ENCODE measurements at places on chromosomes 11 and 22.

GRCh38 chr11:33753304-33753967 is 17.2 kb upstream of the CD59 start:
- no peak for DNase-seq

- no peak for DNase-seq
Measured at GRCh38 chr22:33357981-33358399, 299.8 kb upstream of the SYN3 start.

DNA sequence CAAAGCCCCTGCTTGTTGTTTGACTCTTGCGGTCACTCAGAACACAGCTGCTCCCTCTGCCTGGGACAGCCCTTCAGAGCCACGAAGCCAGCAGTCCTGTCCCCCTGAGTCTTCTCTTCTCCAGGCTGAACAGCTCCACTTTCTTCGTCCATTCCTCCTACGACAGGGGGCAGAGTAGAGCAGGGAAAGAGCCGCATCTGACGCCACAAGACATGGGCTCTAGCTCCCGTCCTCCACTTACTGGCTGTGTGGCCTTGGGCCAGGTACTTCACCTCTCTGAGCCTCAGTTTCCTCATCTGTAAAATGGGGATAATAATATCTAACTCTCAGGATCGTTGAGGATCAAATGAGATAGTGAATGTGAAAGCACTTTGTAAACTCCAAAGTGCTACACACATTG is 29.9 kb downstream of the CHRDL2 start:
- DNase-seq: no peak

GRCh38 chr22:30701872-30702271 is 7.2 kb downstream of the OSBP2 start:
- DNase-seq: no peak

GRCh38 chr11:9095421-9095820 is 4.0 kb upstream of the SCUBE2 start:
- no peak for DNase-seq

DNA sequence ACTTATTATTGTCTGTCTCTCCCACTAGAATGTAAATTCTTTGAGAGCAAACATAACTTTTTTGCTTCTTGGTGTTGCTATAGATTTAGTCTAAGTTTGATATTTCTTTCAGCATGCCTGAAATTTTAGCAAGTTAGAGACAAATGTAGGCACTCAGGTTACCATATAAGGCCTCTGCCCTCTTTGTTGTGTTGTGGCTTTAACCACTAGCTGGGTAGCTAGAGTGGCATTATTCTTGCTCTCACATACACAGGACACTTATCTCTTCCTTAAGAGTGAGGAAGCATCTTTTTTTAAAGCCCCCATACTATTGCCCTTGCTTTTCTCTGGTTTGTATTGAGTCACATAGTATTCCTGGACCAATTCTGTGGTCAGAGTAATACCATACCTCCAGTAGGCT is 11.2 kb downstream of the ZBED5 start:
- DNase-seq: no peak

DNA sequence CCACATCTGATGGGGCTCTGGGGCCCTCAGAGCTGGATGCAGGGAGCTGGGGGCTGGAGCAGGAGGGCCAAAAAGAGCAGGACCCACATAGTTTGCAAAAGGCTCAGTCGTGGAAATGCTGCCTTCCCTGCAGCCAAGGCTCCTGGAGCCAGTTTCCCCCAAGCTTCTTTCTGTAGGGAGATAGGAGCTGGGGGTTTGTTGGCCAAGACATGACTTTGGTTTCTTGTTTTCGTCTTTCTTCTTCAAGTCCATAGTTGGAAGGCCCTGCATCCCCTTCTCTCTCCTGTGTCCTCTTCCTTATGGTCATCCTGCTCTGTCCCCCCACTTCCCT is 36.3 kb downstream of the IGF2 start:
- no peak for DNase-seq

DNA sequence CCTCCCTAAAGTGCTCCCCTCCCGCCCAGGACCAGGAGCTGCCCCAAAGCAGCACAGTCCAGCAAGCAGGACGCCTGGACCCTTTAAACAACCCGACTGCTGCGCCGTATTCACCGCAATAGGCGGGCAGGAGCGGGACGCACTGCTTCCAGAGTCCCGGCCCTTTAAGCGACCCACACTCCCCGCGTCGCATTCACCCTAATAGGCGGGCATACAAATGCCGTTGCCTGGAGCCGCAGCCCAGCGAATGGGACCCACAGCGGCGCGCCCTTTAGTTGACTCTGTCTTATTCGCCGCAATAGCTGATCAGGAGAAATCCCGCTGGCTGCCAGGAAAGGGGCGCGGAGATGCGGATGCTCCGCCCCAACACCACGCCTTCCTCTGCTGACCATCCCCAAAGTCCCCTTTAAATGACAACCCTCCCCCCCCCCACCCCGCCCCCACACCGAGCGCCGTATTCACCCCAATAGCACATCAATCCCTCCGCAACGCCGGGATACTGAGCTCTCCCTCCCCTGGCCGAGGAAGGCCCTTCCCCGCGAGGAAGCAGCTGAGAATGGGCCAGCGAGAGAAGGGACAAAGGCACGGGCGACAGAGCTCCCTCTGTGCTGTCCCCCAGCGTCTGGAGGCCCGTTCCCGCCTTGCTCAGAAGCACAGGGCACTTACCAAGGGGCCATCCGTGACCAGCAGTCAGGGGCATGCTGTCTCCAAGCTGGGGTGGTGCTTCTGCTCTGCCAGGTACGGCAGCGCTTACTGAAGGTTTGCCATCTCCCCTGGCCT is 4.7 kb downstream of the OSBPL5 start:
- DNase-seq: peak; percentile 86

GRCh38 chr11:78740199-78741071 is 165.8 kb upstream of the NARS2 start:
- no peak for DNase-seq

GRCh38 chr11:11478687-11479086 is 125.6 kb upstream of the CSNK2A3 start:
- DNase-seq: peak; percentile 45

- DNase-seq: no peak
Measured at GRCh38 chr22:46031066-46031465, 54.1 kb upstream of the WNT7B start.

- DNase-seq: no peak
Measured at GRCh38 chr11:40227730-40228129, 1231.7 kb downstream of the LRRC4C start.

DNA sequence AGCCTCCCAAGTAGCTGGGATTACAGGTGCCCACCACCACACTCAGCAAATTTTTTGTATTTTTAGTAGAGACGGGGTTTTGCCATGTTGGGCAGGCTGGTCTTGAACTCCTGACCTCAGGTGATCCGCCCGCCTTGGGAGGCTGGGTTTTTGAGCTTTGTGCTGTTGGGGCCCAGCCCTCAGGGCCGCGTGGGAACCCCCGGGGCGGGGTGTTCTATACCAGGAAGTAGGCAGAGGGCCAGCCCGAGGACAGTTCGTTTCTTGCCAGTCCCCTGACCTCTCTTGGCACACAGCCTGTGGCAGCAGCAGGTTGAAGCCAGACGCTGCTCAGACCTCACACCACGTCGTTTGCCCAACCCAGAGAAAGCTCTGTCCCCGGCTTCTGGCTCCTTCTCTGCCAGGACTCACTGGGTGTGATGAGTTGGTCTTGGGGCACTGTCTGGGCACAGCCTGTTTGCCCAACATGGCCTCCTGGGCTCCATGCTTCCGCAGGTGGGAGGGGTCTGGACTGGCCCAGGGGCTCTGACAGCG is 24.9 kb upstream of the CHKA start:
- DNase-seq: peak; percentile 31

DNA sequence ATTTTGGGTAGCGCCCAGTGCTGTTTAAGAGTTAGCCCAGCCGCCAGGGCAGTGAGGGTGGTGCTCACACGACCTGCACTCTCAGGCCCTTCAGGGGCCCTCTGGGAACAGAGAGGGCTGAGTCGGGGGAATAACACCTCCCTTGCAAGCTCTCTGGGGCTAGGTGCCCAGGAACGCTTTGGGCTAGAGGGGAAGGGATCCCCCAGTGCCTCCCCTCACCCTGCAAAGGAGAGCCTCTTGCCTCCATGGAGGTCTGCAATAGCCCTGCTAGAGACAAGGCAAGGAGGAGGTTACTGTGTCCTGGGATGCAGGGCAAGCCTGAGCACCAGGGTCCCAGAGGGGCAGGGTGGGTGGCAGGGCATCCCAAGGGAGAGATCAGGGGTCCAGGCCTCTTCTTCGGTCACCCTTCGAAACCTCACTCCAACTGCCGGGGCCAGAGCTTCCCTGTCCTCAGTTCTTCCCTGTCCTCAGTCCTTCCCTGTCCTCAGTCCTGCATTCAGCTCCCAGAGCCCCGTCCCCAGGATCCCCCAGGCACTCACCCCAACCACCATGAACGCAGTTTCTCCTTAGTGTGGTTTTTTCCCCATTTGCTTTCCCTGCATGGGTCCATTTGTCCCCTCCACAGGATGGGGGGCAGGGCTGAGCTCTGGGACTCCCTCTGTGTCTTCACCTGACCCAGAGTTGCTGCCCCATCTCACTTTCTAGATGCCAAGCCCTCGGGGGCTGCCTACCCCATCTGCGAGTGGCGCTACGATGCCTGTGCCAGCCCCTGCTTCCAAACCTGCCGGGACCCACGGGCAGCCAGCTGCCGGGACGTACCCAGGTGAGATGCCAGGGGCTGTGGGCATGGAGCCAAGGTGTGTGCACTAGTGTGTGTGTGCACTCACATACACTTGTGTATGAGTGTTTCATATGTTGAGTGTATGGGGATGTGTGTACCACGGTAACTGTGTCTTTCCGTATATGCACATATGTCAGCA is 60.8 kb downstream of the OTOG start:
- no peak for DNase-seq

DNA sequence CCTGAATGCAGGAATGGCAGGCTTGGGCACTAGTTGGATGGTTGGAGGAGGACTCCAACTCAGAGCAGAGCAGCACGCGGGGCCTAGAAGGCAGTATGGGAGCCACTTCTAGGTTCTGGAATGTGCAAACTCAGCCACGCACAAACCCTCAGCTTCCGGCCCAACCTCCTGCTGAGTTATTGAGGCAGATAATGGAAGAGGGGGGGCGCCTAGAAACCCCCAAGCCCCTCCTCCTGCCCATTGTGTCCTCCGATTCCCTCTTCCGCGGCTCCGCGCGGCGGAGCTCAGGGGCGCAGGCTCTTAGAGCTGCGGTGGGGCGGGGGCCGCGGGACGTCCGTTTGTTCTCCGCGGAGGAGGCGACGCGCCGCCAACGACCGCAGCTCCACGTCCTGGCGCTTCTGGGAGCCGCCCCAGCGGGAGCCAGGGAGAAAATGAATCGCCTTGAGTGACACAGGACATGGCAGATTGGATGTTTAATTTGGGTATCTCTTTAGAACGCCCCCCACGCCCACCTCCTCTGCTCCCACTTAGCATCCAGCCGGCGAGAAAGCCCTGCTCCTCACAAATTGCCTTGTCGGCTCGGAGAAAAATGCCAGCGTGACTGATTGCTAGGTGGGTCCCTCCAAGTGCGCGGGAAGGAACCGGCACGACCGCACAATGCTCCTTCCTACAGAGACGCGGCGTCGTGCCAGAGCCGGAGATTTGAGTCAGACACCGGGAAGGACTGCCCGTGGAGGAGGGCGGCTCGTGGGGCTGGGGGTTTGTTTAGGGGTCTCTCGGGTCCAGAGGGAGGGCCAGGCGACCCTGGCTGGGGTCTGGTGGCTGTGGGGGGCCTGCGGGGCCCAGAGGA is 144.6 kb downstream of the NECTIN1 start:
- no peak for DNase-seq

- no peak for DNase-seq
Measured at GRCh38 chr11:128848815-128849455, 18.2 kb downstream of the KCNJ1 start.

GRCh38 chr11:74626604-74627003 is 34.2 kb downstream of the POLD3 start:
- DNase-seq: no peak

DNA sequence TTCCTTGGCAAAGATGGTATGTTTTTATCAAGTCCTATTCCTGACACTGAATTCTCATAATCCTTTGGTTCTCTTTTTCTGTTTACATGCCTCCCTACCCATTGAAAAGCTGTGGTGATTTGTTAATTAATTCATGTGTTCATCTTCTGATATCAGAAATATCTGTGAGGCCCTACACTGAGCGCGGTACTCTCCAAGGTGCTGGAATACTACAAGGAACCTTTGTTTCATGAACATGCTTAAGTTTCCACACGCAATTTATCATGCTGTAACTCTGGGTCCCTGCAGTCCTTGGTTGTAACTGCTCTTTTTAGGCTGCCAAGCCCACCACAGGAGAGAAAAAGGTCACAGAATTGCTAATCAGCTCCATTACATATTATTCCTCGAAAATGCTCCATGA is 331.8 kb downstream of the FAT3 start:
- no peak for DNase-seq

GRCh38 chr11:86069408-86070101 is 671 bp upstream of the PICALM start:
- peak; percentile 77 for DNase-seq

- no peak for DNase-seq
Measured at GRCh38 chr11:110903378-110903777, 191.1 kb upstream of the ARHGAP20 start.

DNA sequence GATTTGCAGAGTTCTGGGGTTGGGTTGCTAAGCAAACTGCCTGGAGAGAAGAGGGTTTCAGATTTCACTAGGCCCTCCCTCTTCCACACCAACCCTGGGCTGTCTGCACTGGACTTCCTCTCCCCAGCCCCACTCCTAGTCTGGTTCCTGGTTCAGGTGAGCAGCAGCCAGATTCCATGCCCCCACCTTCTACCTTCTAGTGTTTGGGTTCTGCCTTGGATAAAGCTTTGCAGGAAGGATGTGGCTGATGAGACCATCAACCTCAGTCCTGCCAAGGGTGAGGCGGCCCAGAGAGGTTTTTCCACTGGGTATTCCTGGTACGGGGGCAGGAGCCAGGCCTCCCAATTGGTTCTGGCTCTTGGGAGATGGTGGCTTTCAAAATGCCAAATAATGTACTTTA is 68.3 kb downstream of the BCR start:
- DNase-seq: no peak

GRCh38 chr11:95487938-95488337 is 256.9 kb upstream of the SESN3 start:
- no peak for DNase-seq

GRCh38 chr22:48665311-48665995 is 1162.2 kb downstream of the BRD1 start:
- DNase-seq: no peak

DNA sequence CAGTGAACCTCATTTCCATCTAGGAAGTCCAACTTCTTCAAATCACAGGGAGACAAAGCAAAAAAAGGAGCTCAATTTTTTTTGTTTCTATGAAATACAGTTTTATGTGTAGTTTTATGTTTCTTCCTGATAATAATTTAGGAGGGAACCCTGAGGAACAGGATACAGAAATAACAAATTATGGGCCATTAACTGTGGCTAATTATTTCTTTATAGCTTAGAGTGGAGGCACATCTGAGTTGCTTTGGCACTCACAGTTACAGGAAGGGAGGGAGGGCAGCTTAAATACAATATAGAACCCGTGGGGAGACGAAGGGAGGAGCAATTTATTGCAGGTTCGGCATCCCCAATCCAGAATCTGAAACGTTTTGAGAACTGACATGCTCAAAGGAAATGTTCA is 37.1 kb upstream of the HORMAD2 start:
- DNase-seq: no peak

- no peak for DNase-seq
Measured at GRCh38 chr11:34276352-34276864, 81.4 kb downstream of the ABTB2 start.

- DNase-seq: no peak
Measured at GRCh38 chr22:37634417-37634924, 5.0 kb upstream of the SH3BP1 start.

GRCh38 chr11:66337103-66337899 is 1.1 kb upstream of the RIN1 start:
- DNase-seq: no peak

GRCh38 chr11:91802475-91802874 is 422.1 kb upstream of the FAT3 start:
- DNase-seq: no peak

All from G401 (cell line).